AG04450 (cell line): ENCODE measurements at places on chromosomes 7 and 10.

DNA sequence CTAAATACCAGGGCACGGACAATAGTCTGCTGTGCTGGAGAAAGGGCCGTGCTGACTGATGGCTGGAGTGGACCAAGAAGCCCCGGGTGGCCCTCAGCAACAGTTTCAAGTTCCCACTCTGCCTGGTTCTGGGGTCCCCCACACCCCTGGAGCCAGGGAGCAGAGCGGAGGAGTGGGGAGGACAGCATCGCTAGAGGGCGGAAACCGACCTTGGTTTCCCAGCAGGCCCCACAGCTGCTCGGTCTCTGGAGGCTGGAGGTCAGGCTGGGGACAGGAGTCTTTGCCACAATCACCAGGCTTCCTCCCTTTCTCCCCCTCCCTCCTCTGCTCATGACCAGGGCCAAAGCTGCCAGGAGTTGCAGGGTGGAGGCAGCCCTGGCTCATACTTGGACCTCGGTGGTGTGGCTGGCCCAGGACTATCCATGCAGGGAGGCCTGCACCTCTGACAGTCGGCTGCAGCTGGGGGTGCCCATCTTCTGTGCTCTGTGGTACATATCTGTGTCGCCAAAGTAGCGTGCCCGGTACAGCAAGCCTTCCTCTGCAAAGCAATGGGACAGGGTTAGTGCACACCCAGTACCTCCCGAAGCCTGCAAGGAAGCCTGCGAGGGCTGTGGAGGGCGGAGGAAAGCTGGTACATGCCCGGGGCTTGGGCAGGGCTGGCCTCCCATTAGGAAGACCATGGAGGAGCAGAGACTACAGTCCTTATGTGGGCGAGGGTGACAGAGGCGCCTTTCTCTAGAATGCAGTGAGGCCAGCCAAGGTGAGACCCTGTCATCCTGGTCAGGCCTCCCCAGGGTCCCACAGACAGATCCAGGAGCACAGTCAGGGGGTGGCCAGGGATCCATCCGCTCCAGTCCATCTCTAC is 19.1 kb downstream of the DNAJB12 start:
- DNase-seq: no peak

- DNase-seq: peak; percentile 13
Measured at GRCh38 chr10:15427843-15428414, 56.8 kb upstream of the FAM171A1 start.

DNA sequence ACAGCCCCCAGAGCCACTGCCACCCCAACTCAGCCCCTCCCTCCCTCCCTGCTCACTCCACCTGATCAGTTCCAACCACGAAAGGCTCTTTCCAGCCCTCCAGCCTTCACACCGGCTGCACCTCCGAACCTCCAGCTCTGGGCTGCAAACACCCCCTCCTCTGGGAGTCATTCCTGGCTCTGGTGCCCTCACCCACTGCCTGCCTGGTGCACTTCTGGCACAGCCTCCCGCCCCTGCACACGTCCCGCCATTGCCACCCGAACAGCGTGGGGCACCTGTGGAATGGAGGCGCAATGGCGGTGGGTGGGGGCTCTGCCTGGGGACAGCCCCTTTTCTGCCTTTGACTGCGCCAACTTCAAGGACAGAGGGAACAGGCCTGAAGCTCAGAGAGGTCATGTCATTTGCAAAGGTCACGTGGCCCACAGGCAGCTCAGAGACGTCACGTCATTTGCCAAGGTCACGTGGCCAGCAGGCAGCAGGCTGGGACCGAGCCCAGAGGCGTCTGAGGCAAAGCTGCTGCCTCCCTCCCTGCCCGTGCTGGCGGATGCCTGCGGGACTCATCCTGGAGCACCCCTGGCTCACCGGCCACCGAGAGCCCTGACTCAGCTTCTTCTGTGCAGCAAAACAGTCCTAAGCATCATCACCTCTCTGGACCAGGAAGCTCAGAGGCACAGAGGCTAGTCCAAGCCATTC is 76.0 kb upstream of the DNAAF5 start:
- DNase-seq: no peak

DNA sequence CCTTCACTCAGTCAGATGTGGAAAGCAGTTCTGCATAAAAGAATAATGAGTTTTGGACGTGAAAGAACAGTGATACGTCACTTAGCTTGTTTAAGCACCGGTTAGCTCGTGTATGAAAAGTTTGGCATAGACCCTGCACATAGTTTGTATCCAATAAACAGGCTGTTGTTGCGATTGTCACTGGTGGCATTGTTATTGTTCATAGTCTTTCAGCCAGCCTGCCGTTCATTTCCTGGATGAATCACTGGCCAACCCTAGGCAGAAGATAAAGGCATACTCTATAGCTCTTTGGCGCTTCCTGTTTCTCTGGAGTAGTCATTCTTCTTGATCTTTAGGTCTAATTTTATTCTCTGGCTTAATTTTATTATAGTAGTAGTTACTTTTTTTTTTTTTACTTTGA is 57.8 kb upstream of the ANKRD30A start:
- no peak for DNase-seq

GRCh38 chr10:2985729-2986232 is 81.6 kb upstream of the PFKP start:
- no peak for DNase-seq

- DNase-seq: no peak
Measured at GRCh38 chr10:27644307-27644939, 101.2 kb downstream of the MKX start.

DNA sequence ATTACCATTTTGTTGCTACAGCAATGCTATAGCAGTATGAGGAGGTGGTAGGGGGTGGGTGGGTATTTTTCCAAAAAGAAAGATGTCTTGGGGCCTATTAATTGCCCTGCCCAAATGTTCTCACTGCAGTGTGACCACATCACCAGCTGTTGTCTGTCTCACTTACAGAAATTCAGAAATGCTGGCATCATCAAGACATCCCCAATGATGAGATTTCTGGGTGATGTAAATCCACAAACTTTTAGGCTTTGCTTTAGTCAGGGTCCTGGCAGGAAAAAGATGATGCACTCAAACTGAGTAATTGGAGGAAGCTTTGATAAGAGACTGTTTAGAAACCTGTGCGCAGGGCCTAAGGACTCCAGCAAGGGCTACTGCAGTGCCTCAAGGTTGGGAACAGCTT is 56.2 kb upstream of the OPN4 start:
- no peak for DNase-seq

DNA sequence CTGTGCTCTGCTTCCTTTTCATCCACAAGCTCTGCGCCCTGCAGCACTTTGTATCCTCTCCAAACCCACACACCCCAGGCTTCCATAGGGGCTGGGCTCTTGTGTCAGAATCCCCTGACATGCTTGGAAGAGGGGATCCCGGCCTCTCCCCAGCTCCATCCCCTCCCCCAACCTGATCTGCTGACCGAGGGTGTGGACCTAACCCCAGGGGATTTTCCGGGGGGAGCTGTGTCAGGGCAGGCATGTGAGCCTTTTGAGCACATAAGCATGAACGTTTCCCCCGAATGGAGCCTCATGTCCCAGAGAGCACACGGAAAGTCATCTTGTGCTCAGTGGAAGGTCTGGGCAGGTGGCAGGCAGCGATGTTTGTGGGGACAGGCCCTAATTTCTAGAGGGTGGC is 17.7 kb downstream of the GPR26 start:
- no peak for DNase-seq

DNA sequence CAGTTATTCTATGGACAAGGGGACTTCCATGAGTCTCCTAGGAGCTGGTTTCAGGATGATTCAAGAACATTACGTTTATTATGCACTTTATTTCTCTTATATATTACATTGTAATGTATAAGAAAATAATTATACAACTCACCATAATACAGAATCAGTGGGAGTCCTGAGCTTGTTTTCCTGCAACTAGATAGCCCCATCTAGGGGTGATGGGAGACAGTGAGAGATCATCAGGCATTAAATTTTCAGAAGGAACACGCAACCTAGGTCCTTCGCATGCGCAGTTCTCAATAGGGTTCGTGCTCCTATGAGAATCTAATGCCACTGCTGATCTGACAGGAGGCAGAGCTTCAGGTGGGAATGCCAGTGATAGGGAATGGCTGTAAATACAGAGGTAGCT is 137.9 kb downstream of the ANKRD30A start:
- DNase-seq: no peak

GRCh38 chr7:126303926-126304325 is 948.8 kb downstream of the GRM8 start:
- DNase-seq: no peak

DNA sequence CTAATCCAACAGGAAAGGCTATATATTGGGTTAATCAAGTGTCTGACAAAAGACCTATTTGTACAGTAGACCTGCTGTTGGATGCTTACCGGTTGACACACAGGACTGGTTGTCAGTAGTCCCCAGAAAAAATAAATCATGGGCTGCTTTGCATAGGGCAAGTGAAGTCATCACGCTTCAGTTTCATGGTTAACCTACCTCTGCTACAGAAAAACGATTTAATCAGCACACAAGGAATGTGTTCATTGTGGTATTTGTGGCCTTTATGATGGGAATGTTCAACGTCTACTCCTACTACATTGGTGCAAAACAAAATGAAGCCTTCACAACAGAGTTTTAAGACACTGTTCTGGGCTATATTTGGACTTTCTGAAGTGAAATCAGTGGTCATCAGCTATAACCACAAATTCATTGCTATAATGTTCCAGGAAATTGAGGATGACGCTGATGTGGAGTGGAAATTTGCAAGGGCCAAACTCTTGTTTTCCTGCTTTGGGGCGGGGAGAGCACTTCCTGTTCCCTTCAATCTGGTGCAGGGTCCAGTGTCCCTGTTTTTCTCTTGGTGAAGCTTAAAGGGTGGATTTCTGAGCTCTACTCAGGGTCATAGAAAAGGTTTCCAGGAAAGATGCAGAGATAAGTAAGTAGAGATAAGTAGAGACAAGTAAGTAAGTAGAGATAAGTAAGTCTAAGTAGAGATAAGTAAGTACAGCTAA is 39.3 kb upstream of the GGCT start:
- DNase-seq: no peak

DNA sequence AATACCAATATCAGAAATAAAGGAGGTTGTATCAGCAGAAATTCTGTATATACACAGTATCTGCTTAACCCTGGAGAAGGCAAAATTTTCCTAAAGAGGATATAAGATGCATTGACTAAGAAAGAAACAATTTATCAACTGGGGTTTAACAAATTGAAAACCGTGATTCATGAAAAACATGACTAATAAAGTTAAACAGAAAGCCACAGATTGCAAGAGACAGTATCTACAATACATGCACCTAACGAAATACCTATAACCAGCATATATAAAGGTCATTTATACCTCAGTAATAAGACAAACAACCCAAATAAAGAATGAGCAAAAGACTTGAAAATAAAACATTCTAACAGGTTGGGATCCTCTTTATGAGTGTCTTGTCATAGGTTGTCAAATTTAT is 101.8 kb downstream of the IQUB start:
- DNase-seq: no peak

- no peak for DNase-seq
Measured at GRCh38 chr10:45471531-45472310, 97.7 kb downstream of the ALOX5 start.

- no peak for DNase-seq
Measured at GRCh38 chr7:127650847-127651555, 993 bp upstream of the SND1 start.

DNA sequence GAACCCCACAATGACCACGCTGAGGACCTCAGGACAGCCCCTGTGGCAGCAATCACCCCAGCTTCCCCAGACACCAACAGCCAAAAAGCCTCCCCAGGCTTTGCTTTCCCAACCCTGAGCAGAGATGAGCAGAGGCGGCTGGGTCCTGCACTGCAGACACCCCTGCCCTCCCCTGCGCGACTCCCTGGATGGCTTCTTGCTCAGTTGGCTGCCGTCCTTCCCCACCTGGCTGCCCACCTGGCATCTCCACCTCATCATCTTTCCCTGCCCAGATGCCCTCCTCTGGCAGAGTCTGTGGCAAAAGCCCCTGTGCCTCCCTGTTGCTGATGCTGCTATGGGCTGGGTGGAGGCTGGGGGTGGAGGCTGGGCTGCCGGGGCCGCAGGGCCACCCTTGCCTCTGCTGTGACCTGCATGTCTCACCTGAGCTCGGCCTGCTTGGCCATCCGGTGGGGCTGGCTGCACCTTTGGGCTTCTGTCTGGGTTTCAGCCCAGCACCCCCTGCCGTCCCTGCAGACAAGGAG is 567.7 kb downstream of the TCERG1L start:
- DNase-seq: no peak

DNA sequence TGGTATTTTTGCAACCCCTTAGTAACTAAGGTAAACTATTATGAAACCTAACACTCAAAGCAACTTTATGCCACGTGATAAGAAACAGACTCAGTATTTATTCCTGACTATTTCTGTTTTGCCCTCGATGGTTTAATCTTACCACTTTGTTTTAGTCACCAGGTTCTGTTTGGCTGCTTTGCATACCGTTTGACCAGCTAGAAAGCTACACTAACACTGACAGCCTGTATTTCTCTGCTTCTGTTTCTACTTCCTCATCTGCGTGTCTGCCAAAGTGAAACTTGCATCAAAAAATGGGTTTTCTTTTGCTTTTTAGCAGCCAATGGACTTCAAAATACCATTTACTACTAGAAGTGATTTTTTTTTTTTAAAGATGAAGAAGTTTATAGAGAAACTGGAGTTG is 802.5 kb downstream of the GRM8 start:
- no peak for DNase-seq

DNA sequence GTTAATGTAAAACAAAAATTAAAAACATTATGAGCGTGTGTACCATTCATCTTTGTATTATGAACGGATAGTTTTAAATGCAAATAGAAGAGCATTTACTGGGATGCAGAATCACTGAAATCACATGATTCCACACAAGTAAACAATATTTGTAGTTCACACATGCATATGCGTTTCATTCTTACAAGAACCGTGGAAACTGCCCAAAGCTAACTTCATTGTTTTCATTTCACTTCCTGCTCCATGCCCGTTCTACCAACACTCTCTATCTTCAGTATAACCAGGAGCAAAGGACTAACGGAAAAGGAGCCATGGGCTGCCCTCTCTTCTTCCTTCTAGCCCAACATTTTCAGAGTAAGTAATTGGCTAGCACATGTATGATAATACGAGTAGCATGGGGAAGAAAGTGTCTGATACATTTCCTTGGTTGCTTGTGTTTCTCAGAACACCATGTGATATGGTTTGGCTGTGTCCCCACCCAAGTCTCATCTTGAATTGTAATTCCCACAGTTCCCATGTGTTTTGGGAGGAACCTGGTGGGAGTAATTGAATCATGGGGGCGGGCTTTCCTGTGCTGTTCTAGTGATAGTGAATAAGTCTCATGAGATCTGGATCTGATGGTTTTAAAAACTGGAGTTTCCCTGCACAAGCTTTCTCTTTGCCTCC is 38.8 kb downstream of the ZNF783 start:
- DNase-seq: no peak

- no peak for DNase-seq
Measured at GRCh38 chr10:99850021-99850766, 67.8 kb downstream of the ABCC2 start.
